ENCODE measurements at places on chromosomes 5 and 9. TPM values are rescaled to one million over a fixed set of nuclear protein-coding genes. Genes with fewer than 3 reads are reported as not detected.

The ARHGEF37 gene
- total RNA-seq = 0.64 TPM

The BHMT2 gene
- total RNA-seq = 34.5 TPM

- DNase-seq = peak; percentile 13
These were observed 18.3 kb downstream of the RFX3 start for GRCh38 chr9:3507395-3508077.

- DNase-seq = peak; percentile 60
These were observed 219.0 kb upstream of the EDIL3 start for GRCh38 chr5:84603568-84604185.

DNA sequence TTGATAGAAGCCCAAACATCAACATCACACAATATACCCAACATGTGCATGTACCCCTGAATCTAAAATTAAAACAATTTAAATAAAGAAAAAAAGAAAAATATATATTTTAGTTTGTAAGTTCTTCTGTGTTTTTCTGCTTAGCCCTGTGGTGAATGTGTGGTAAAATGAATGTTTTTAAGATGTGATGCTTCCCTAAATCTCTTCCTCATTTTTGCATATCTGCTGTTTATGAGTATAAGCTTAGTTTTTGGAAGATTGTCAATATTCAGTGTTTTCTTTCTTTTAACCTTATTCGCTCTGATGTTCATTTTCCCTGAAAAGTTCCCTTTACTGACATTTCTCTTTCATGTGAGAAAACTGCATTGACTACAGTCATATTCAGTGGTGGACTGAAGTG, 44.4 kb upstream of the DAB2 start:
- DNase-seq = no peak

DNA sequence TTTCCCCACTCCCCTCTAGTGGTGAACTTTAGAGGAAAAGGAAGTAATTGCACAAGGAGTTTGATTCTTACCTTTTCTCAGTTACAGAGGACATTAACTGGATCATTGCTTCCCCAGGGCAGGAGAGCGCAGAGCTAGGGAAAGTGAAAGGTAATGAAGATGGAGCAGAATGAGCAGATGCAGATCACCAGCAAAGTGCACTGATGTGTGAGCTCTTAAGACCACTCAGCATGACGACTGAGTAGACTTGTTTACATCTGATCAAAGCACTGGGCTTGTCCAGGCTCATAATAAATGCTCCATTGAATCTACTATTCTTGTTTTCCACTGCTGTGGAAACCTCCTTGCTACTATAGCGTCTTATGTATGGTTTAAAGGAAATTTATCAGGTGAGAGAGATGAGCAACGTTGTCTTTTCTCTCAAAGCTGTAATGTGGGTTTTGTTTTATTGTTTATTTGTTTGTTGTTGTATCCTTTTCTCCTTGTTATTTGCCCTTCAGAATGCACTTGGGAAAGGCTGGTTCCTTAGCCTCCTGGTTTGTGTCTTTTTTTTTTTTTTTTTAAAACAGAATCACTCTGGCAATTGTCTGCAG, 25.3 kb downstream of the SLC22A5 start:
- DNase-seq = no peak

GRCh38 chr9:95316794-95317118, 753 bp downstream of the FANCC start:
- DNase-seq = peak; percentile 80

GRCh38 chr5:540906-541538, 16.8 kb upstream of the SLC9A3 start:
- DNase-seq = no peak
